Daoy (cell line): ENCODE measurements at places on chromosomes 11 and 22. TPM values are rescaled to one million over a fixed set of nuclear protein-coding genes. Genes with fewer than 3 reads are reported as not detected.

The SLC29A2 gene
- total RNA-seq = 0.48 and 0.86 TPM in 2 replicates

DNA sequence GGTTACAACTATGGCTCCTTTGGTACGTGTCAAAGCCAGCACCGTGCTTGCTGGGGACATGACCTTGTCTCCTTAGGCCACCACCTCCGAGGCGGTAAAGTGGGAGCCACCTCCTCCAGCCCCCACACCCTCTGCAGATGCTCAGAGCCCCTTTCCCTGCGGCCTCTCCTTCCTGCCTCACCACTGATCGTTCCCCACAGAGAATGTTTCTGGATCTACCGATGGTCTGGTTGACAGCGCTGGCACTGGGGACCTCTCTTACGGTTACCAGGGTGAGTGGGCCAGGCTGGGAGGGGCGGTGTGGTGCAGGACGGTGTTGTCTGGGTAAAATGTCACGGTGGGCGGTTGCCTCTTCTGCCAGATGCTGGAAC lies 8.9 kb downstream of the SIDT2 start:
- no peak for DNase-seq

GRCh38 chr11:68749229-68750123 lies 1.8 kb downstream of the TESMIN start:
- no peak for DNase-seq

GRCh38 chr22:33787645-33788456 lies 132.4 kb downstream of the LARGE1 start:
- DNase-seq = no peak

DNA sequence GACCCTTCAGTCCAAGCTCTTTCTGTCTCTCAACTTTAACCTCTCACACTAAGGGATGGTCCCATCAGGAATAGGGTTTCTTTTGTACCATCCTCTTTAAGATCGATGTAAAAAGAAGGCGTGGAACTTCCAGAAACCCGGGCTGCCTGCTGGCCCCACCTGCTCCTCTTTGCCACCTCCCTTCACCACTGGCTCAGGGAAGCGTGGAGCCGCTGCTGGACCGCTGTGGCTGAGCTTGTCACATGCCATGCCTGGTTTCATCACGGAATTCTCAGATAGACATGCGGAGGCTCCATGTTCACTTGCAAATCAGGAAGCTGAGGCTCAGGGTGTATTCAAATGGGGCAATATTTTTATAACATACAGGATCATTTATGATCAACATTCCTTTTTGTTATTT lies 399.7 kb downstream of the BRD1 start:
- no peak for DNase-seq

DNA sequence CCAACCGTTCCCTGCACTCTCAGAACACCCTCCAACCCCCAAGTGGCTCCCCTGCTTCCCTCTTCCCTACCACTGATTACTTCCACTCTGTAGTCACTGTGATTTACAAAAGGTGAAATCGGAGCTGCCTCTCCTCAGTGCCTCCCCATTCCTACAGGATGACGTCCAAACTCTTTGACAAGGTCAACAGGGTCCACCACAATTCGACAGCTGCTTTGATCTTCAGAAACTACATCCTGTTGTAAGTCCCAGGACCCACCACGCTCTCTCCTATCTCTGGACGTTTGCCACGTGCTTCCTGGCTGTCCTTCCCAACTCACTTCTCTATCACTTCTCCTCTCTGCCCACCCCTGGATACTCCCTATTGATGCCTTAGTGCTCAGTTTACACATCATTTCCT lies 85.0 kb upstream of the EIF3D start:
- peak; percentile 57 for DNase-seq

GRCh38 chr22:23233752-23234408 lies 53.6 kb downstream of the BCR start:
- peak; percentile 91 for DNase-seq

The FAT3 gene
- total RNA-seq = 1.1 and 1.5 TPM in 2 replicates

DNA sequence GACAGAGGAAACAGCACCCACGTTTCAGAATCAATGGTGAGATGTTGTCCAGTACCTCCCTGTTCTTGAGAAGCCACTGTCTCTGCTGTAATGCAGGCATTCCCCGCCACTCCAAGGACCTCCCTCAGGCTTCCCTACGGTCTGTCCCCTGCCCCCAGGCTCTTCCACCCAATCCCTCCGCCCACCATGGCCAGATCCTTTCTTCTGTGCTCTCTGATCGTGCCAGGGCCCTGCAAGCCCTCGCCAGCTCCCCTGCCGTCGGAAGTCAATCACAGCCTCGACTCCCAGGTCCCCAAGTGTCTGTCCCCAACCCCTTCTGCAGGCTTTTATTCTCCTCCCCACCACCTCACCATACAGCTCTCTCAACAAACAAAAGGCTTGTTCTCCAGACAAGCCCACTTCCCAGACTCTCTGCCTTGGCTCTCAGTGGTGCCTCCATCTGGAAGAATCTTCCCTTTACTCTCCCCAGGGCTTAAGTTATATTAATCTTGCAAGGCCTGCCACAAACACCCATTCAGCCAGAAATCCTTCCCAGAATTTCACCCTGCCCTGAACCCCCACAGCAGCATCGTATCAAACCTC lies 13.7 kb downstream of the SCN4B start:
- DNase-seq = no peak

The PRR33 gene
- total RNA-seq = not detected in 2 replicates

- DNase-seq = no peak
Observed at GRCh38 chr11:46414466-46414796, 22.9 kb upstream of the CHRM4 start.

The TUBA8 gene
- 3.3 TPM in 1 of 2 replicates, not detected in the other for total RNA-seq

GRCh38 chr11:111409915-111410314 lies 30.8 kb upstream of the POU2AF1 start:
- no peak for DNase-seq

GRCh38 chr11:69947793-69948255 lies 128.6 kb upstream of the FGF3 start:
- DNase-seq = no peak

GRCh38 chr11:122832721-122833470 lies 5.4 kb upstream of the CRTAM start:
- no peak for DNase-seq

DNA sequence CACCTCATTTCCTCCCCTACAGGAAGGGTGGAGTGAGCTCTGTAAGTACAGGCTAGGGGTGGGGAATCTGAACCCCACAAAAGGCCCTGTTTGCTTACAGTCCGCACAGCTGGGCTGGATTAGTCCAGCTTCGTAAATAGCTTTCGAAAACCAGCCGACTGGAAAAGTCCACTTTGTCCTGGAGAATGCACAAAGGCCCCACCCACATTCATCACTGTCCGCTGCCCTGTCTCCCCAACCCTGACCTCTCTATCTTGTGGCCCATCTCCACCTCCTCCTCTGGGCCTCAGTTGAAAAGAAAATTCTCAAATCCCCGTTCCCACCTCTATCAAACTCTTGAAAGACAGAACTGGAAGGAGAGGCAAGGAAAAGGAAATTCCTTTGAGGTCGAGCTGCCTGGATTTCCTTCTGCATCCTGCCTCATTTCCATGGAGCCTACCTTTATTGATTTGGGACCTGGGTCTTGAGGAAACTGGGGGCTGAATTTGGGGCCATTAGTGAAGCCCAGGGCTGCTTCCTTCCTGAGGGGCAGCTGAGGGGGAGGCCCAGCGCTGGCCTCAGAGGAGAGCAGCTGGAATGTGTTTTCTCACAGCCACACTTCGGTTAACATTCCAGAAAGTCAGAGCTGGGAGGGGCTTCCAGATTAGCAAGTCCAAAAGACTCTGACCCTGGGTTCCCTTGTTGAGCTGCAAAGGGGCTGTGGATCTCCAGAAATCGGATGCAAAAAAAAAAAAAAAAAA lies 147.6 kb downstream of the FBXO7 start:
- DNase-seq = peak; percentile 53
